ENCODE measurements at places on chromosomes 13 and 19.

DNA sequence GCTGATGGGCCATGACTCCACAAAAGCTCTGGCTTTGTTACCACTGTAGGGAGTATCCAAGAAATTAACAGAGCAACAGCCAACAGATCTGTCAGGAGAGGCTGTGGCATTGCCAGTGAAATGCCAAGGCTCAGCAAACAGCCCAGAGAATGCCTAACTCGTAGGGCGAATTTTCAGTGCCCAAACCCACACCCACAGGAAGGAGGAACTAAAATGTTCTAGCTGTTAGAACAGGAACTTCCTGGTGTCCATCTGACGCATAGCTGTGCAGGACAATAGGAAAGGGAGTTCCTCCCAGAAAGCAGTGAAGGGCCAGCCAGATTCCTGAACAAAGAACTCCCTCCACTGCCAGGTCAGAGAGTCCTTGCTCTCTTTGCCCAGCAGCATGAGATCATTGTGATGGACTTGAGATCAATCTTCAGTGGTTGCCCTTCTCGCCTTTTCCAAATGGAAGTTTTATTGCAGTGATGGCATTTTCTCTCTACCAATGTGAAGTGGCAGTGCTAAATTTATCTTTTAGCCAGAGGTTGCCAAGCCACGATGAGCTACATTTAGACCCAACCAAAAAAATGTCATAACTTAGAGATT, 224.2 kb upstream of the STARD13 start:
- DNase-seq: peak; percentile 90

GRCh38 chr13:41707194-41707821, 250.0 kb downstream of the RGCC start:
- peak; percentile 51 for DNase-seq

DNA sequence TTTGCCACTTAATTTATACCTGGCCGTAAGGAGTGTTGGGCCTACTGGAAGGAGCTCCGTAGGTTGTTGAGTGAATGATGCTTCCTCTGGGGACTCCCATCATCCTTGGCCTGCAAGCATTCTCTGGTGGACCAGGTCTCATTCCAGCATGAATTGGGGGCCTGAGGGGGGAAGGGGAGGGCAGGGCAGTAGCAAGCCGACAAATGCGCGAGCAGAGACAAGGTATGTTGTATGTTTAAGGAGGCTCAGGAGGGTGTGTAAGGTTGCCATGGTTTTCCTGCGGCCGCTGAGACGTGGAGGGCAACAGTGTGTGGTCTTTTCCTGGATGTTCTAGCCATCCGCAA, 749 bp downstream of the ZNF264 start:
- no peak for DNase-seq

- no peak for DNase-seq
These were observed 68.9 kb upstream of the FREM2 start for GRCh38 chr13:38617936-38618335.

- no peak for DNase-seq
These were observed 930.3 kb upstream of the PCDH9 start for GRCh38 chr13:68160466-68160865.
